Activated T-cell treated with anti-CD3 and anti-CD28 coated beads, Interleukin-2, amount 50 U/mL, for 72 hours (primary cell): ENCODE measurements at places on chromosomes 3 and 15.

GRCh38 chr15:62249501-62249900, 84.4 kb upstream of the C2CD4B start:
- H3K27me3 ChIP-seq, result peaks cover 15% of the 10 kb centered on the region
- H3K4me1 ChIP-seq, result no peaks in the 10 kb centered on the region
- no peak overlapping the region for H3K27ac ChIP-seq
- no peaks in the 10 kb centered on the region for H3K36me3 ChIP-seq
- H3K4me3 ChIP-seq, result no peak overlapping the region

GRCh38 chr15:67512140-67512539, 8.8 kb upstream of the C15orf61 start:
- H3K36me3 ChIP-seq, result no peaks in the 10 kb centered on the region
- H3K4me1 ChIP-seq, result peaks cover 5% of the 10 kb centered on the region
- DNase-seq, result no peak

GRCh38 chr15:65246026-65246714, 34.9 kb upstream of the CILP start:
- H3K4me3 ChIP-seq, result no peak overlapping the region
- H3K27ac ChIP-seq, result no peak overlapping the region
- H3K36me3 ChIP-seq, result no peaks in the 10 kb centered on the region
- no peaks in the 10 kb centered on the region for H3K27me3 ChIP-seq
- H3K4me1 ChIP-seq, result peaks cover 20% of the 10 kb centered on the region
- no peak for DNase-seq

DNA sequence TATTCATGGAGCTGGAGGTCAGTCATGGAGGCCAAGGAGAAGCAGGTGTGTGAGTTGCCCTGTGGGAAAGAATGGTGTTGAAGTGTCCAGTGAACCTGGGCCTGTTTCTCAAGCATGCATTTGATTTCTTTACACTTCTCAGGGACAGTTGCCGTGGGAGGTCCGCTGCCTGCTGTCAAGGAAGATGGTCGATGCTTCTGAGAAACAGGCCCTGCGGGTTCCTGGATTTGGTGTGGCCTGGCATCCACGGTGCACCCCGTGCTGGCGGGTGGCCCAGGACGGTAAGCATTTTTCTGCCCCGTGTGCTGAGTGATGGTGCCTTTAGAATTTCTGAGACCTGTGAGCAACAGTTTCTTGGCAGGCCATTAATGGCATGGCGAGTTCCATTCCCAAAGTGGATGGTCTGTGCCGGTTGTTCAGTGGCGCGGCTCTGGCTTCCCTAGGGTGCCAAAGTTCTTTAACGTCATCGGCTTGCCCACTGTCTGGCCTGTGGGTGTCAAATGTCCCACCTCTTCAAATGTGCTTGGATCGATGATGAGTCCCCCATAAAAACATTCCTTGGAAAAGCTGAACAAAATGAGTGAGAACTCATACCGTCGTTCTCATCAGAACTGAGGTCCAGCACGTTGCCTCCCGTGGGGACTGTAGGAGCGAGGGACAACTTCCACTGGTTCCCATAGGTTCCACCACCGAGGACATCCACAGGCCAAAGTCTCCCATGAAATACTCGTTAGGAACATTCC, 107.2 kb downstream of the SNRPN start:
- H3K27ac ChIP-seq, result no peak overlapping the region
- H3K36me3 ChIP-seq, result peaks cover 90% of the 10 kb centered on the region
- H3K4me1 ChIP-seq, result no peaks in the 10 kb centered on the region
- DNase-seq, result no peak
- H3K27me3 ChIP-seq, result no peaks in the 10 kb centered on the region

DNA sequence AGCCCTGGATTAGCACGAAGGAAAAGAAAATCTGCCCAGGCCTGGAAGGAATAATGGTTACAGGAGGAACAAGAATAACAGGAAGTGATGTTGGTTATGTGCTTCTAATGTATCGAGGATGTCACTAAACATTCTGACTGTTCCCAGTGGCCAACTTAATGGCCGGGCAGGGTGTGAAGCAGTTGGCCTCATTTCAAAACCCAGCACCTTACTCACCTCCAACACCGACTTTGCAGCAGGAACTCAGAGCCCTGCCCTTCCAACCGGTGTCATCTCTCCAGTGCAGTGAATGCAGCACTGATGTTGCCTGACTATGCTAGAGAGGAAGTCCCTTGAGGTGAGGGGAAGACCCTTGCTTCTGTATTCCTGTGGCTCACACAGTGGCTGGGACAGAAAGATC, 162.4 kb upstream of the LRTM1 start:
- no peaks in the 10 kb centered on the region for H3K4me1 ChIP-seq
- no peak overlapping the region for H3K27ac ChIP-seq
- H3K36me3 ChIP-seq, result no peaks in the 10 kb centered on the region
- DNase-seq, result no peak
- H3K27me3 ChIP-seq, result no peaks in the 10 kb centered on the region
- no peak overlapping the region for H3K4me3 ChIP-seq

- DNase-seq, result peak; percentile 43
- H3K36me3 ChIP-seq, result no peaks in the 10 kb centered on the region
- peaks cover 5% of the 10 kb centered on the region for H3K4me1 ChIP-seq
- H3K27ac ChIP-seq, result no peak overlapping the region
- peaks cover 10% of the 10 kb centered on the region for H3K27me3 ChIP-seq
These were observed 25.8 kb upstream of the RPL39L start for GRCh38 chr3:187165144-187165543.

DNA sequence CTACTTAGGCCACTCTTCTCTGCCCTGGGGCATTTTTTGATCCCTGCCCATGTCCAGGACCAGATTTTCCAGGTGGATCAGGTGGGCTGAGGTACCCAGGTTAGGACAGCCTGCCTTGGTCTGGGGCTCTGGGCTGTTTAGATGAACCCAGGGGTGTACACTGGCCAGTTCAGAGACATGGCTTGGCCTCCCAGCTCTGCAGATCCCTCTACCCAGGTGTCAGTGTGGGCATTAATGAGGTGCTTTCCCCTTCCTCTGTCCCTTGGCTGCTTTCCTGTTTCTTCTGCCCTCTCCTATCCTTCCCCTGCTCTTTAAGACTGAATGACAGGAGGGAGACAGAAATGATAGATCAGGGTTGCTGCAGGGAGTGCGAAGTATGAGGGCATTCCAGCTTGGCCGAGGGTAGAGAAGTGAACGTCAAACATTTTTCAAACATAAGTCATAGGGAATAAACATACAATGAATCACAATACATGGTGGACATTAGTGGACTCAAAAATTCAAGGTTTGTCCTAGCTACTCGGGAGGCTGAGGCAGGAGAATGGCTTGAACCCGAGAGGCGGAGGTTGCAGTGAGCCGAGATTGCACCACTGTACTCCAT, 30.5 kb downstream of the RTP1 start:
- no peak overlapping the region for H3K27ac ChIP-seq
- no peak for DNase-seq
- no peaks in the 10 kb centered on the region for H3K4me1 ChIP-seq
- no peaks in the 10 kb centered on the region for H3K36me3 ChIP-seq

DNA sequence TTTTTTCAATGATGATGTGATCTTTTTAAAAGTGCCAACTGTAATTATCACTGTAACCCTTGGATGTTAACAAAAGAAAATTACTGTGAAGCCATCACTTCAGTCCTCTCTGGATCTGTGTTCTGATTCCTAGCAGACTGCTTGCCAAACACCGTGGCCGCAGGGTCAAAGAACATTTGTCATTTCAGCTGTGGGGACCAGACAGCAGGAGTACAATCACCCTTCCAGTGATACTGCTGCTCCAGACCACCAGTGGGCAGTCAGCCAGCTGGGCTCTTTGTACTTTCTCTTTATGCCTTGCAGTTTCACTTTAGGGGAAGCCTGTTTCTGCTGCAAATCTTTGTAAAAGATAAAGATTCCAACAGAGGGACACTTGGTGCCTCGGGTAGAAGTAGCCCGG, 770.0 kb downstream of the GRM7 start:
- no peak overlapping the region for H3K27ac ChIP-seq

DNA sequence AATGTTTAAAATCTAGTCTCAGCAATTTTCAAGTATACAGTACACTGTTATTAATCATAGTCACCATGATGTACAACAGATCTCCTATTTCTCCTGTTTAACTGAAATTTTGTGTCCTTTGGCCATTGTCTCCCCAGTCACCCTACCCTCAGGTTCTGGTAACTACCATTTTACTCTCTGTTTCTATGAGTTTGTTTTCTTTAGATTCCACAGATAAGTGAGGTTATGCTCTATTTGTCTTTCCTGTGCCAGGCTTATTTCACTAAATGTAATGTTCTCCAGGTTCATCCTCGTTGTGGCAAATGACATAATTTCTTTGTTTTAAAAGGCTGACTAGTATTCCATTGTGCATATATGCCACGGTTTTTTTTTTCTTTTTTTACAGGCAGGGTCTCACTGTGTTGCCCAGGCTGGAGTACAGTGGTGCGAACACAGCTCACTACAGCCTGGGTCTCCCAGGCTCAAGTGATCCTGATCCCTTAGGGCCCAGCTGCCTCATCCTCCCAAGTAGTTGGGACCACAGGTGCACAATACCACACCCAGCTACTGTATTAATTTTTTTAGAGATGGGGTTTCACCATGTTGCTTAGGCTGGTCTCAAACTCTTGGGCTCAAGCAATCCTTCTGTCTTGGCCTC, 50.0 kb downstream of the RAB7A start:
- H3K4me1 ChIP-seq, result peaks cover 67% of the 10 kb centered on the region
- H3K27ac ChIP-seq, result no peak overlapping the region
- DNase-seq, result no peak
- no peaks in the 10 kb centered on the region for H3K36me3 ChIP-seq
- no peak overlapping the region for H3K4me3 ChIP-seq

GRCh38 chr3:158249183-158249582, 139.3 kb downstream of the RSRC1 start:
- DNase-seq, result no peak
- H3K27me3 ChIP-seq, result no peaks in the 10 kb centered on the region
- no peaks in the 10 kb centered on the region for H3K4me1 ChIP-seq
- peaks cover 29% of the 10 kb centered on the region for H3K36me3 ChIP-seq
- H3K4me3 ChIP-seq, result no peak overlapping the region

- no peak overlapping the region for H3K27ac ChIP-seq
- no peaks in the 10 kb centered on the region for H3K27me3 ChIP-seq
- DNase-seq, result no peak
- H3K4me3 ChIP-seq, result no peak overlapping the region
- peaks cover 3% of the 10 kb centered on the region for H3K4me1 ChIP-seq
These were observed 147.7 kb downstream of the CHSY1 start for GRCh38 chr15:101104141-101104540.
